ENCODE measurements at places on chromosomes 4 and X.

DNA sequence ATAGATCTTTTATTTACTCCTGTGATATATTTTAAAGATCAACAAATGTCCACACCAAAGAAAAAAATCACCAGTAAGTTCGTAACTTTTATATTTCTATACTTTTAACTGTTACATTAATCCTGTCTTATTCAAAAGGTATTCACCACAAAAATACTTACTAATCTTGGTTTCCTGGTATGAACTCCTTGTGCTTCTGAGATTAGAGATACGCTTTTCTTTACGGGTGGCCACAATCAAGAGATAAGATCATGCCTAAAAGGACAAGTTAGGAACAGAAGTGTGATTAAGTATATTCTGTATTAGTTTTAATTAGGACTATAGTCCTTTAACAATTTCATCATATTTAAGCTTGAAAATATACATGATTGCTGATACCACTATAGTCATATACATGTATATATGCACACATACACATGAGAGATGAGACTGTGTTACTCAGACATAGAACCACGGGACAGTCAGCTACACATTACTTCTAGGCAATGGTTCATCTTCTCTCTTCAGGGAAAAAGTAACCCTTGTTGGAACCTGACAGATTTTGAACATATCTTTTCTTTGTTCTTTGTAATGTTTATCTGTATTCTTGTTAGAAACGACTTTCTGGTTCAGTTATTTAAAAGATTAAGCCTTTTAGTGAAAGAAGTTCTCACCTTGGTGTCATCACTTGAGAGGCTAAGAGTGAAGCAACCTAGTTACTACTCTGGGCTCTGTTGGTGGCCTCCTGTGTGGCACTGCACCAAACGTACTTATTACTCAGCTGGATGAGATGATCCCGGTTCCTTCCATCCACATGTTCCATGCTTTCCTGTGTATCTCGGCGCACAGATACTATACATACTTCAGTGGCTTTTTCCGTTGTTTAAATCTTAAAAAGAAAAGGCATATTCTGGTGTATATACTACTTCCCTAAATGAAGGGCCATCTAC is 146.1 kb downstream of the CBR4 start:
- DNase-seq: no peak

GRCh38 chrX:14843666-14844065 is 29.2 kb downstream of the FANCB start:
- DNase-seq: no peak

GRCh38 chr4:6278801-6279197 is 9.1 kb downstream of the WFS1 start:
- no peak for DNase-seq

DNA sequence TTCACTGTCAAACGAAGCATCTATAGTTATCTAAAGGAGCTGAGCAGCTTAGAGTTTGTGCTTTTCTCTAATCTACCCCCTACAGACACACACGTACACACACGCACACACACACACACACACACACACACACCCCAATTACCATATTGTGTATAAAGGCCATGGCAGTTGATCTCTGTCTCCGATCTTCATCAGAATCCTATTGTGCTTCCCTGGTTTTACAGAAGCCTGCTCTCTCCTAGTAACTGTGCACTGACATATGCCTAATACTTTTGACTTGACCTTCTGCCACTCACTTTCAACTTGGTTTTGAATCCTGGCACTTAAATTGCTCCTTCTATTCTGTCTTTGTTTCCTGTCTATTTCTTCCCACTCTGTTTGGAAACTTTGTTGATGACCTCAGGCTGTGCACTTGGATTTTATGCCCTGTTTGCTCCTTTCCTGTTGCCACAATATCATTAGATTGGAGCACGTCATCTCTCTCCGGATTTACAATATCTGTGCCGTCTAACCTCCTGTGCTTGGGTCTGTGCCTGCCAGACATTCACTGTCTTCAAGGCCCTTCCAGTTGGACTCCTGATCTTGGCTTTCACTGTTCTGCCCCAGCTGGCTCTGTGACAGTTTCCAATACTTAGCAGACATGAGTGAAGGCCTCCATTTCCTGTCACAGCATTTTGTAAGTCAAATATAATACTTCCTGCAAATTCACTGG is 928.1 kb downstream of the FAT4 start:
- no peak for DNase-seq

- DNase-seq: no peak
These were observed 11.7 kb upstream of the FREM3 start for GRCh38 chr4:143712155-143712550.

GRCh38 chr4:80189956-80190677 is 7.2 kb upstream of the PRDM8 start:
- DNase-seq: no peak

GRCh38 chr4:2819244-2820215 is 24.1 kb upstream of the ADD1 start:
- no peak for DNase-seq

Measured in activated naive CD4-positive, alpha-beta T cell treated with anti-CD3 and anti-CD28 coated beads for 36 hours (primary cell).